T47D (cell line): ENCODE measurements at places on chromosomes 7 and 10.

DNA sequence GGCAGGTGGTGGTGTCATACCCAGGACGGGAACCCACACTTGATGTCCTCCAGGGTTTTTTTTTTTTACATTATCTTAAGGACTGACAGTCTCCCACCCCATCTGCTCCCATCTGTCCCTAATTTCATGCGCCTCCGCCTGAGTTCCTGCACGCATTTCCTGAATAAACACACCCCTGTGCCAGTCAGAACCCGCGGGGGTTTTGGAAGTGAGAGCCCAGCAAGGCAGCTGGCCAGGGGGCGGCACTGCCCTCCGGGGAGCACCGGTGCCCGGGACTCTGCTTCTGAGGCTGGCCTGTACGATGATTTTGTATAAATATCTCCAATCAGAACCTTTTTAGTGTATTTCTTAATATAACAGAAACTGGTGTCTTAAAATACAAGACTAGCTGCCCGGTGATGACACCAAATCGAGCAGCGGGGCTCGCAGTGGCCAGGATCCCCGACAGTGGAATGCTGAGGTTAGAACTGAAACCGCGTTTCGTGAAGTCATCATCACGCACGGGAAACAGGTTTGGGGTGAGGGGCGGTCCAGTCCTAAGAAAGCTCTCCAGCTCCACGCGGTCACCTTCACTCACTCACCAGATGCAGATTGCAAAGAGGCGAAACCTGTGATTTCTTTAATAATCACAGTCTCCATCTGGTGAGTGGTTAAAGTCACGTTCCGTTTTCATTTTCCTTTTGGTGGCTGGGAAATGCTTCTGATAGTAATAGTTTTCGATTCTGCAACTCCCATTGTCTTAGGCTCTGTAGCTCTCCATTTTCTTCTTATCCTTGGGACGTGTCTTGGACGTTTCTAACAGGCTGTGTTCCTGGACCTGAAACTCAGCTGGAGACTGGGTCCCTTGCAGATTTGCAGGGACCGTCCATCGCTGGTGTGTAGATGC is 19.7 kb downstream of the BNIP3 start:
- peak; percentile 59 for DNase-seq

DNA sequence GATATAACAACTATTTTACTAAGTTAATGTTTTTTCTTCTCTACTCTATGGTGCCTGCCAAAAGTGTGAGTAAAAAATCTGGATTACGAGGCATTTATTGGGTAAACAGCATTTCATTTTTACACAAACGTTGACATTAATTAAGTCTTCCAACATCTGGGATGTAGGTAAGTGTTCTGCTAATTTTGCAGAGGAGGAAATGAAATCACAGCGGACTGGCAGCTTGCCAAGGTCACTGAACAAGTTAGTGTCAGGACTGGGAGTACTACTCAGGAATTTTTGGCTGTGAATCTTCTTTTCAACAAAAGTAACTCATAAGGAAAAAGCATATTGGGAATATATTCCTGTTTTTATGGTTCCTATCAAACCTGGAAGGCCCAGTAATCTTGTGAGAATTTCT is 612.1 kb upstream of the FZD8 start:
- no peak for DNase-seq

- no peak for DNase-seq
Observed at GRCh38 chr10:27774831-27775230, 29.2 kb upstream of the MKX start.

GRCh38 chr7:94907026-94907810 is at the start of gene PPP1R9A:
PPP1R9A (plus strand) TSS chr7:94907594; CDS start chr7:94910114, 2,520 bp downstream.
- DNase-seq, result peak; percentile 67

DNA sequence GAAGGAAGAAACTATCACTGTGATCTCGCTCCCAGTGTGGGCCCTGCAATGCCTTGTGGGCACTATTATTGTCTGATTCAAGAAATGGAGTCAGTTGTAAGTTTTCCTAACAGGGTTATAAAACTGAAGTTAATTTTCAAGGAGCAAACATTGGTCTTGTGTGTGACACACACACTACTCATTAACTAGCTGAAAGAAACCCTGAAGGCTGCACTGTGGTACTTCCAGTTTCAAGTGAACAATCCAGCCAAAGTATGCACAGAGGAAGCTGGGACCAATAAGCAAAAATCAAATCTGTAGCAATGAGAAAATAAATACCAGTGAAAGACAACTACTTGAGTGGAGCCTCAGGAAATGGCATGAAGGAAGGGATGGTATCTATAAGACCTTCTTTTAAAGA is 506.6 kb upstream of the POT1 start:
- DNase-seq, result no peak
